ENCODE measurements at places on chromosomes 3 and 15. TPM values are rescaled to one million over a fixed set of nuclear protein-coding genes. Genes with fewer than 3 reads are reported as not detected.

The AMIGO3 gene
- 1.3 TPM for total RNA-seq

The KLHL40 gene
- total RNA-seq = not detected

GRCh38 chr3:31968927-31969418 is 12.1 kb downstream of the OSBPL10 start:
- no peak for DNase-seq

- DNase-seq = no peak
Measured at GRCh38 chr3:190455828-190456227, 6.1 kb upstream of the TMEM207 start.

- DNase-seq = peak; percentile 50
Measured at GRCh38 chr3:11096266-11097139, 57.8 kb upstream of the HRH1 start.

All from adrenal gland (tissue), 19 donors.